ENCODE measurements at places on chromosomes 1 and 21.

- peak; percentile 50 for DNase-seq
Observed at GRCh38 chr1:208036106-208036808, 125.3 kb upstream of the CD34 start.

DNA sequence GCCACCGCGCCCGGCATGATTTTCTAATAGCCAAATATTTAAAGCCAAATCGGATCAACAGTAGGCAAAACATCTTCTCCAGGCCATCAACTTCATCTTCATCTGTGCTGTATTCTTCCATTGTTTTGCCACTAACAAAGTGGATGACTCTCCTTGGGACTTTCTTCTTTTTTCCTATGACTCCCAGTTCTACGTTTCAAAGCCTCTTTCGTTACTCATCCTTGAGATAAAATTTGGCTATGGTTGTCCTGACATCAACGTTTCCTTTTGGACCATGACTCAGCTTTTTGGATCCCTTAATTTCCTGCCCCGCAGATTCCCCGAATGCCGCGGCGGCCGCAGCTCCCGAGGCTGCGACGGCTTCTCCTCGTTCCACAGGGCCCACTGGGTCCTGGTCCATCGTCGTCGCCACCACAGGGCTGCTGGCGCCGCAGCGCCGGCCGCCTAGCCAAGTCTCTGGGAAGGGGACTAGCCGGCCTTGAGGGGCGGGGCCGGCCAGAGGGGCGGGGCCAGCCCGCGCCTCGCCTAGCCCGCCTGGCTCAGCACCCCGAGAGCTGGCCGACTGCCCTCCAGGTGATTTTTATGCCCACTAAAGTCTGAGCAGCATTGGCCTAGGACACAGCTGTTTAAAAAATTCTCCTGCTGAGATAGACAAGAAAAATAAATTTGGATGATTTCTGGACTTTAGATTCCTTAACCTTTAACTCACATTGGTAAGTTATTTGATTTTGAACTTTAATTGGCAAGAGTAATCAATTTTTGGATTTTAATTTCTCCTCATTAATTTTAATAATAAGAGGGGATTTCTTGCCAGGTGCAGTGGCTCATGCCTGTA, 93.9 kb downstream of the ADCY10 start:
- peak; percentile 28 for DNase-seq

- DNase-seq, result peak; percentile 71
Observed at GRCh38 chr1:215566556-215567490, at the start of gene KCTD3. TSS of gene KCTD3 (plus strand) at chr1:215567304. CDS start at chr1:215567686, 382 bp downstream.

DNA sequence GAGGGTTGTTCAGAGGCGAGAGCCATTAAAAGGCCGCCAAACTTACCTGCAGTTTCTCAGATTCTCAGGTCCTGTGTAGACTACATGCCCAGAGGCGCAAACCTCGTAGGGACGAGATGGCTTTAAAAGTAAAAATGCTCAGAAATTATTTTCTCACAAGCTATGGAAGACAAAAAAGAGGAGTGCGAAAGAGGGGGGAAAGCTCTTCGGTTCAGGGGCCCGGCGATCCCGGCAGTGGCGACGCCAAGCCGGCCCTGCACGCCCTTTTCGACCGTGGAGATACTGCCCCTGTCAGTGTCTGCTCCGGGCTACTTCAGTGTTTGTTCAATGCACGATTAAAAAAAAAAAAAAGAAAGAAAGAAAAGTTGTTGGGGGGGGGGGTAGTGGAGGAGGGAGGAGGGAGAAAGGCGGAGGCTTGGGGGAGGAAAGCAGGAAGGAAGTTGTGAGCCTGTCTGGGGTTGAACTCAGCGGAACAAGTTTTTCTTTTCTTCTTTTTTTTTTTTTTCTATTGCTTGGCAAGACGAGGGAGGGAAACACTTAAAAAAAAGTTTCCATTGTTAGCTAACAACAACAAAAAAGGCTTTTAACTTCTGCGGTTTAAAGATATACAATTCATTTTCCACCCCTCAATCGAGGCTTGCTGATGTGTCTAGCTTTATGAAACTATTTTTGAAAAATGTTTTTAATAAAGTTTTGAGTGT, at the start of gene ITPKB:
Gene ITPKB, minus strand, starts transcription at position 288 of the 701 bp plus-strand sequence. CDS start 1,824 bp downstream, outside the sequence.
- no peak for DNase-seq

- no peak for DNase-seq
Observed at GRCh38 chr1:25900219-25900618, 6.0 kb downstream of the STMN1 start.

DNA sequence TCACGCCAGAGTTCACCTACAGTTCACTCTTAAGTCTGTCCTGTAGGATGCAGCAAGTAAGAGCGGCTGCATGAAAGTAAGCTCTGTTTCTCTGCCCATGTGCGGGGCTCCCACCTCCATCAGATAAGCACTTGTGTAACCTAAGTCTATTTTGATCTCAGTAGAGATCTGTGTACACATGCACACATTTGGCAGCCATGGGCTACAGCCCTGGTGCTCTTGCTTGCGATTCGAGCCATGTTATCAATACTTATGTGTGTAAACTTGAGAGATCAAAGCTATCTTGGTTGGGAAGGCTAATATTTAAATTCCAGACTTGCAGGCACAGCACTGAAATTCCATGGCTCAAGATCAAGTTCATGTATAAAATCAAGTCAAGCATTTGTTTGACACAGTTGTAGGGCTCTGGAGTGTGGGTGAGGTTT, 244.7 kb upstream of the FGGY start:
- DNase-seq, result no peak

DNA sequence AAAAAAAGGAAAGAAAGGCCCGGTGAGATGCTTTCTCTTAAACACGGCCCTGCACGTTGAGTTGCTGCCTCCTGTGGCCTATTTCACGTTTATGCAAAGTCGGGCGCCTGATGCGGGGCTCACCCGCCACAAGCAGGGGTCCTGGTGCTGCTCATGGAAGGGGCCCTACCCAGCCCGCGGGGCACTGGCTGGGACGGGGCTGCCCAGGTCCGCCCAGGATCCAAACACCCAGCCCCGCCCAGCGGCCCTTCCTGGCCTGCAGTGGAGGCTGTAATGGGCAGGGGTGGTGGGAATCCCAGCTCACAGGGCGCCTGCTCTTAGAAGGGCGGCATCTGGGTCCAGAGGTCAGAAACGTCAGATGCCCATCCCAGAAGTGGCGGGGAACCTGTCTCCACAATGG, 1.6 kb downstream of the COL6A2 start:
- no peak for DNase-seq

GRCh38 chr1:170578359-170578758, 46.4 kb downstream of the GORAB start:
- no peak for DNase-seq

- no peak for DNase-seq
Observed at GRCh38 chr1:46528297-46528955, 23.0 kb downstream of the KNCN start.

GRCh38 chr1:114310695-114311271, 157.1 kb upstream of the SYT6 start:
- no peak for DNase-seq

DNA sequence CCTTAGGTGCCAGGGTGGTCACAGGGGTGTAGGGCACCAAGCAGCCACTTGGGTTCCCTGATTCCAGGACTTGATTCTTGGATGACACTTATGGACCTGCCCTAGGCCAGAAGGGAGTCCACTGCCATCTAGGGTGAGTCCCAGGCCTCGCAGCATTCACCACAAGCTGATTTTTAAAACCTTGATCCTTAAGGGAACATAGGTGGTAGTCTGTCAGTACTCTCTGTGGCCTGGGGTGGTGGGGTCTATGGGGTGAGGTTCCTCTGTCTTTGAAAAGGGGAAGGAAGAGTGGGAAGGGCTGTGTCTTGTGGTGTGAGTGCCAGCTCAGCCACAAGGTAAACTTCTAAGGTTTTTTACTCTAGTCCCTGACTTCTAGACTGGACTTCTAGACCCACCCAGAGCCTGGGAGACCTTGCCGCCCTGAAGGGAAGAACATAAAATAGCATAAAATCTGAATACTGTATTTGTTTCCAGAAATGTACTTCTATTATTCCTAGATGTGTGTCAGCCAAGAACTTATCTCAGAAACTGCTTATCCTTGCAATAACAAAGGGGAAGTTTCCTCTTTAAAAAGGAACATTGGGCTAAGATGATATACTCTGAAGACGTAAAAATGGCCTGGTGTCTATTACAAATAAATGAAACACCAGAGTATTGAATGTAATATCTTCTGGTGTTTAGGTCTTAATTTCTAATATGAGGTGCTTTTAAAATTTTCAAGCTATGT, 757.3 kb downstream of the LTN1 start:
- DNase-seq, result no peak

DNA sequence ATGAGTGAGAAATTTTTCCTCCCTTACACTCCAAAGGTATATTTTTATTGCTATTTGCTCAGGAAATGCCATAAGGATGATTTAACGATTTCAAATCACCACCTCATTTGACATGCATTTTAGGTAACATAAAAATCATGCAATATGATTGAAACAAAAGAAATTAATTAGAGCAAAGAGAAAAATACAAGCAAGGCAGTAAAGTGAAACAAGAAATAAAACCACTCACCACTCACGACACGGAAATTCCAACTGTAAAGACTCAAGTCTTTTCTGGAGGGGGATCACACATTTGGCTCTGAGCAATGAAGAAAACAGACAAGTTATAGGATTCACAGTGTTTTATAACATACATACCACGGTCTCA, 86.8 kb upstream of the ARHGAP29 start:
- DNase-seq, result no peak

- DNase-seq, result no peak
Observed at GRCh38 chr1:232990176-232991128, 40.0 kb downstream of the NTPCR start.

DNA sequence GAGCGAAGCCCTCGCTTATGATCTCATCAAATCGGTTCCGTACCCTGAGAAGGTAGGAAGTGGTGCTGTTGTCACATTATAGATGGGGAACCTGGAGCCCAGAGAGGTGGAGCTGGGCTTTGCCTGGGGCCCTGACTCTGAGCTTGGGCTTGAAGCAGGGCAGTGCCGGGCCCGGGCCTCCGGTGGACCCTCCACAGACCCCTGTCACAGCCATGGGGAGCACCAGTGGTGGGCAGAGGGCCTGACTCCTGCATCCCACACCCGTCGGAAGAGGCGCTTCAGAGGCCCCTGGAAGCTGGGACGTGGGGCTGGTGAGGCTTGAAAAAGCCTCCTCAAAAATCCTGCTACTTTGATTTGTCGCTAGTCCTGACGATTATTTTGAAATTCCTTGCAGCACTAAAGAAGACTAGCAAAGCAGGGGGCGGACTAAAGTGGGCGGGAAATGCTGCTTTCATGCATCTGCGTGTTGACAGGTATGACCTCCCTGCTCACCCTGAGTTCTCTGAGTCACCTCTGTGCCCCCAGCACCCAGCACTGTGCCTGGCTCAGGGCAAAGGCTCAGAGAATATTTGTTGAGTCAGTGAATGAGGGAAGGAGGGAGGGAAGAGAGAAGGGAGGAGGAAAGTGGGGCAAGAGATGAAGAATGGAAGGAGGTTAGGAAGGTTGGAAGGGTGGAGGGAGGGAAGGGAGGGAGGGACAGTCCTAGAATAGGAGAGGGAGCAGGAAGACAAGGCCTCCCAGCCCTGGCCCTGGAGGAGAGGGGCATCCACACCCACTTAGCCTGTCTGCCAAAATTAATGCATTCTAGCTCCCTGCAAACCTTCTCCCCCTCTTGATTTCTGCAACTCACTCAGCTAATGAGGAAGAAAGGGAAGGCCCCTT, 262.8 kb upstream of the VAMP3 start:
- DNase-seq, result no peak

DNA sequence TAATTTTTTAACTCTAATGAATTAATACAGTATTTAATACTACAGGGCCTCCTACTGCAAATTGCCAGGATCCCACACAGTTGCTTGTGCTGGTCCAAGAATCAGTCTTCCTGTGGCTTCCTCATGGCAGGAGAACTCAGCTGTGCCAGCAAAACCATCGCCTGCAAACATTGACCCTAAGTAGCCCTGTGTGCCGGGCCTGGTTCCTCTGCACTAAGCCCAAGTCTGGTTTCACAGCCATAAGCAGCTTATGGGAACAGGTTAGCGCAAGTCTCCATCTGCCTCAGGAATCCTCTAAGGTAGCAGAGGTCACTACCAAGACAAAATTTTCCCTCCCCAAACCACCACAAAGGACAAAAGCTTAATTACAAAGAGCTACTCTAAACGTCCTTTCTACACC, 216.6 kb downstream of the PLA2G4A start:
- no peak for DNase-seq

DNA sequence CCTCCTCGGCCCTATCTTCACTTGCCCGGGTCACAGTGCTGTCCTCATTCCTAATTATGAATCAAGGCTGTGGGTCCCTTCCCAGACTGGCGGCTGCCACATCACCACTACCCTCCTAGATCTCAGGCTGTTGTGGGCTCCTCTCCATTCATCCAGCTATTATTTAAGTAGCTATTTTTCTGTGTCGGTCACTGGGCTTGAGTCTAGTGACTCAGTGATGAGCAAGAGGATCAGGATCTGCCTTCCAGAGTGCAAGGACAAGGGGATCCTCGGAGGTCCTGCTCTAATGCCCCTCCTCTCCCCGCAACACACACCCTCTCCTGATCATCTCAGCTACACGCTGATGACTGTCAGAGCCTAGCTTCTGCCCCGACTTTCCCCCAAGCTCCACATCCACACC, 34.1 kb downstream of the CDCP2 start:
- DNase-seq, result no peak

DNA sequence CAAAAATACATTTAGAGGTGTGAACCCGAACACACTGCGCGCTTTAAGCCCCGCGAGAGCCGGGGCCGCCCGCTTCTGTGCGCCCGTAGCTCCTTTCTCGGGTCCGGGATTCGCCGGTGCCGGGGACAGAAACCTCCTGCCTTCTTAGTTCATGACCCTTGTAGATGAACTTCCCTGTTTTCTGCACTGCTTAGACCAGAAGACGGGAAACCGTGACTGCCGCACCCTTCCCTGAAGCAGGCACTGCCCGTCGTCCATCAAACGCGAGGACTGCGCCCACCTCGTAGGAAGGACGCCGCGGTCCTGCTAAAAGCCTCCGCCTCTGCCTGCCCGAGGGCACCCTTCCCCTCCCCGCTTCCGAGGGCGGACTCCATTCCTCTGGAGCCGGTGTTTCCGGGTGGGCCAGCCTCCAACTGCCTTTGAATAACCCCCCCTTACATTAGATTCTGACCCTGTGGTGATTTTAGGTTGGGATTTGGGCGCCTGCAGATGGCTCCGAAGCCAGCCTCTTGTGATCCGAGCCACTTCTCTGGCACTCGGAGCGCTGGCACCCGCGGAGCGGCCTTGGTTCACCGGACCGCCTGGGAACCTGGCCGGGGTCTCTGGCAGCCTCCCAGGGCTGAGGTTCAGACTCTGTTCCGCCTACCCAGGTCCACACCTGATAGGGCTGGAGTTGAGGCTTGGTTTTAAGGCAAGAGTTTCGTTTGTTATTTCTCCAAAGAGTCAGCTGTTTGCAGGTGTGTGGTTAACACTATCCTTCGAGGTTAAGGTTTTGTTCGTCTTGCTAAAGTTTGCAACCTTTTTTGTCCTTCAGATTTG, 1.2 kb upstream of the PTTG1IP start:
- no peak for DNase-seq

- DNase-seq, result peak; percentile 90
Observed at GRCh38 chr1:165367375-165367993, 11.0 kb upstream of the LMX1A start.

GRCh38 chr1:41518471-41518870, 34.0 kb upstream of the EDN2 start:
- DNase-seq, result no peak

All from NT2/D1 (cell line).